ENCODE measurements at places on chromosomes 4 and X.

- DNase-seq = no peak
Measured at GRCh38 chr4:174170906-174171305, 112.6 kb downstream of the FBXO8 start.

GRCh38 chrX:69389101-69389501 lies 115.0 kb upstream of the NALF2 start:
- no peak for DNase-seq

GRCh38 chr4:186137196-186137794 lies 32.8 kb downstream of the FAM149A start:
- DNase-seq = peak; percentile 4

GRCh38 chr4:10737337-10737736 lies 52.8 kb upstream of the CLNK start:
- DNase-seq = no peak

DNA sequence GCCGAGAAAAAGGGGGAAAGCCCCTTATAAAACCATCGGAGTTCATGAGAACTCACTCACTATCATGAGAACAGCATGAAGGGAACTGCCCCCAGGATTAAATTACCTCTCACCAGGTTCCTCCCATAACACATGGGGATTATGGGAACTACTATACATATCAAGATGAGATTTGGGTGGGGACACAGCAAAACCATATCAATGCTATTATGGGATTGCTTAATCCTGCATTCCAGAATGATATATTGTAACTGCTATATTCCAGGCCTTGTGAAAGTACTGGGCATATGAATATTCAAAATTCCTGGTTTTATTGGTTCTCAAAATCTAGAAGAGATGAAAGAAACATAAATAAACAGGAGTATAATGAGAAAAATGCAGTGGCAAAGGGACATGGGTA lies 29.3 kb downstream of the NPY1R start:
- DNase-seq = no peak

DNA sequence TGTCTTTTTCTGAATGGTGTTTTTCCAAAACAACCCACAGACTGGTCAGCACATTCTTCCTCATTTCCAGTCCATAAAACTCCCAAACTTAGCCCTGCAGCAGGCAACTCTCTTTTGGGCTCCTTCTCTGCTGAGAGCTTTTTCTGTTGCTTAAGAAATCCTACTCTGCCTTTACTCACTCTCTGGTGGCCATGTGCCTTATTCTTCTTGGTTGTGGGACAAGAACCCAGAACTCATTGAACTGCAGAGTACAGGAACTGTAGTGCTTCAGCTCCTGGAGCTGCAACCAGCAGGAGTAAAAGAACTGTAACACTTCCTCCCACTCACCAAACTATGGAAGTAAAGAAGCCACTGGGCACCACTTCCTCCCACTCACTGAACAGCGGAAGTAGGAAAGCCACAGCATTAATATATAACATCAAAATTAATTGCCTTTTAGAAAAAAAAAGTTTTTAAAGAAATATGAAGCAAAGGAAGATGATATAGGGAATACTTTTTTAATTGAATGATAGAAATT lies 864.1 kb upstream of the PCDH10 start:
- no peak for DNase-seq

Measured in AML-193 (cell line).